NCI-H226 (cell line): ENCODE measurements at places on chromosomes 5 and 9.
A peak's percentile ranks its signal among the peaks of the same experiment; 100 is the strongest.

DNA sequence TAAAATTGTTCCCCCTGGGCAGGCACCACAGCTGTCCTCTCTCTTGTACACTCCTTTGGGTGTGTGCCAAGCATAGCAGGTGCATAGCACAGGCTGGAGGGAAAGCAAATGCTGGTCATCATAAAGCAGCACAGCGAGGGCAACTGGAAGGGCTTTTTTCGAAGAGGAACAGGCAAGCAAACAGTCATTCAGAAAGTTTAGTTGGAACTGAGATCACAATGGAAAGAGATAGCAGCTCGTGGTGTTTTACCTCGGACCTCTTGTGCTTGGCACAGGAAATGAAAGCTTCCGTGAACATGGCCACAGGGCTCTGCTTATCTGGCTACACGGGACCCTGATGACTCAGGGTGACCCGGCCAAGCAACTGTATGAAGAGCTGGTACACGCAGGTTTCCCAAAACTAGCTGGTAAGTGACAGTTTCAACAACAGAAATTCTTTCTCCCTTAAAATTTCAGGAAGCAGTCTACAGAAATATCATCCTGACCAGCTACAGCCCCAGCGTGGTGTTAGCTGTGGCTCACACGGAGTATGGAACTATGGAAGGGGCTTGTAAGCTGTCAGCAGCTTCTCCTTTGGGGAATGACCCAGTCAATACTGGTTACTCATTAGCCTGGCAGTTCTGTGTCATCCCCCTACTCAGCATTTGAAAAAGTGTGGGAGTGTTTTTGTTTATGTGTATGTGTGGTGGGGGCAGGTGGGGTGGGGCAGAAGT, 48.1 kb downstream of the POC5 start:
- peak; percentile 72 for DNase-seq

DNA sequence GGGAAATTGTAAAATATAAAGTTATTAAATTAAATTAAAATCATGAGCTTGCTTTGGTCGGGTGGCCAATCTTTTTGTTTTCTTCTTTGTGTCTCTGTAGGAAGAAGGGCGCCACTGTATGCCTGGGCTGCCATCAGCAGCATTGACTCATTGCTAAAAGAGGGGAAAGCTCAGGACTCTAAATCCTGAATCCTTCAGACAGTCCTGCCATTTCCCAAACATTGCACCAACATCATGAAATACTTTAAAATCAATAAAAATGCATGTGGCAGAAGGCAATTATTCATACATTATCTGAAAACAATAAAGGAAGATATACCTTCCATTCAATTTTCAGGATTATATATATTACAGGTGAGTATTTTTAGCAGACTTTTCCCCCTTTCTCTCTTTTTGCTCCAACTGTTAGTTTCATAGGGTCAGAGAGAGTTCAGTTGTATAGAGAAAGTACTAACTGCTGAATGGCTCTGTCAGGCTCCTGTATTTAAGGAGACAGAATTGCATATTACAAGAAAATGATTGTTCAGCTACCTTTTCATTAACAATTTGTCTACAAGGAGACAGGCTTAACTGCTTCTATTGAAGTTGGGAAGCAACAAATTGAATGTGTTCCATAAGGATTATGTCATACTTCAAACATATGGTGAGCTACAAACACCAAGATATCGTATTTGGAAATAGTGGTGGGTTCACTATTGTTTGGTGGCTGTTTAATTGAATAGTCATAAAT, 95.7 kb downstream of the ATPSCKMT start:
- DNase-seq, result no peak

GRCh38 chr9:65403721-65404120, 118.7 kb upstream of the FOXD4L5 start:
- DNase-seq, result no peak

GRCh38 chr9:127537792-127538191, 74.3 kb upstream of the STXBP1 start:
- no peak for DNase-seq

DNA sequence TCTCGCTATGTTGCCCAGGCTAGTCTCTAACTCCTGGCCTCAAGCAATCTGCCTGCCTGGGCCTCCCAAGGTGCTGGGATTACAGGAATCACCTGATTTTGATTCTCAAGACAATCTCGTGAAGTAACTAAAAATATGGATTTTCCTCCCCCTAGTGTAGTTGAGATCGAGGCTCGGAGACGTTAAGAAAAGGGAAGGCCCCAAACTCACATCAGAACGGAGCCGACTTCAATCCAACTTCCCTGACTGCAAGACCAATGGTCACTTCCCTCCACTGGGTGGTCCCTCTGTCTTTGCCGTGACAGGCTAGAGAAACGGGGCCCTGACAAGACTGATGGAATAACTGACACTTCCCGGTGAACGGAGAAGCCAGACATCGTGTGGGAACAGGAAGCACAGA, 28.3 kb downstream of the BARHL1 start:
- DNase-seq, result no peak
